ENCODE measurements at places on chromosomes 1 and 21.
A peak's percentile ranks its signal among the peaks of the same experiment; 100 is the strongest.

DNA sequence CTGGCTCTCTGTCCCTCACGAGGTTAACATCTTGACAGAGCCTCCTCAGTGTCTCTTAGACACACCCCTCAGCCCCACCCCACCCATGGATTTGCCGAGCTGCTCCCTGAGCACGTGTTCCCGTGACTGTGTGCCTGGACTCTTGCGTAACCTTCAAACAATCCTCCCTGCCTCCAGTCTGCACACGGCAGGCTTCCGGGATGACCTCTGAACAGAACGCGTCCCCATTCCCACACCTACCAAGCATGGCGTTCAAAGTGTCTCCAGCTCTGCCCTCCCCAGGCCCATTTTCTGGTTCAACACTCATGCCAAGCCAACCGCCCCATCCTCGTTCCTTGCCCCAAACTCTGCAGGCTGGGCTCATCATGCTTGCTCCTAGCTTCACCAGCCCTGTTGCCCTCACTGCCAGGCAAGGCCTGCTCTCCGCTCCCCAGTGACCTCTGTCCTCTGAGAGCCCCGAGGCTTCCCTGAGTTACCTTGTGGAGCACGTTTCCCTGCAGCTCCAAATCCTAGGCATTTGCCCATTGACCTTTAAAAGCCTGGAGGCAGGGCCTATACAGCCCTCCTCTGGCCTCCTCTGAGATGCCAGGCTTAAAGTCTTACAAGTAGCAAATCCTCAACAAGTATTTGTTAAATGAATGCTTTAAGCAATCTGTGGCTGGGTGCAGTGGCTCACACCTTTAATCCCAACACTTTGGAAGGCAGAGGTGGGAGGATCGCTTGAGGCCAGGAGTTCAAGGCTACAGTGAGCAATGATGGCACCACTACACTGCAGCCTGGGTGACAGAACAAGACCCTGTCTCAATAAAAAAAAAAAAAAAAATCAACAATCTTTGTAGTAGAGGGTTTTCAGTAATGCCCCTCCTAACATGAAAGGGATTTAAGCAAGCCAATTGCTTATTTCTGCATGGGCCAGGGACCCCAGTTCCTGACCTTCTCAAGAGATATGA, 5.0 kb downstream of the AGT start:
- no peak for DNase-seq

DNA sequence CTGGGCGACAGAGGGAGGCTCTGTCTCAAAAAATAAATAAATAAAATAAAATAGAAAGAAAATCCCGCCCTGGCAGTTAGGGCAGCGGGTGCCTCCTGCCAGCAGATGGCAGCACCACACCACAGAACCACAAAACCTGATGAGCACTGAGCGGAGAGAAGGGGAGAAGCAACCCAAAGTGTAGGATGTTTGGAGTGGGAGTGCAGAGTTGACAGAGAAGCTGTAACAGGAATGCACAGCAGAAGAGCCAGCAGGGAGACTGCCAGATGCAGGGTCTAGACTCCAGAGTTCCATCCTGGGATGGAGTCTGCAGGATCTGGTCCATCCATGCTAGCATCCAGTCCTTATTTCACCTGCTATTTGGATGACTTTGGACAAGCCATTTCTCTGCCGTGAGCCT, 29.7 kb upstream of the KIRREL1 start:
- peak; percentile 45 for DNase-seq

DNA sequence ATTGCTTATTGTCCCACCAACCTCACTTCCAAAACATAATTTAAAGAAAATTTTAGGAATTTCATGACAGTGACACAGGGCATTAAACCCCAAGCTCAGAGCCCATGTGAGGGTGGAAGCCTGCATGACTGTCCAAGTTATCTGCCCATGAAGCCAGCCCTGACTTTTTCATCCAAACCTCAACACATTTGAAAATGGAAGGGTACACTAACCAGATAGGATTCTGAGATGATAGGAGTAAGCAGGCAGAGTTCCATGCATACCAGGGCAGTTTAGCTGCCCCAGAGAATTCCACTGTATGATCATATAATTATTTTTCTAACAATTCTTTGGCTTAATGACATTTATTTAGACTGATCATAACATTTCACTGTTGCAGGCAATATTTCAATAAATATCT, 986.0 kb downstream of the TTLL7 start:
- no peak for DNase-seq

DNA sequence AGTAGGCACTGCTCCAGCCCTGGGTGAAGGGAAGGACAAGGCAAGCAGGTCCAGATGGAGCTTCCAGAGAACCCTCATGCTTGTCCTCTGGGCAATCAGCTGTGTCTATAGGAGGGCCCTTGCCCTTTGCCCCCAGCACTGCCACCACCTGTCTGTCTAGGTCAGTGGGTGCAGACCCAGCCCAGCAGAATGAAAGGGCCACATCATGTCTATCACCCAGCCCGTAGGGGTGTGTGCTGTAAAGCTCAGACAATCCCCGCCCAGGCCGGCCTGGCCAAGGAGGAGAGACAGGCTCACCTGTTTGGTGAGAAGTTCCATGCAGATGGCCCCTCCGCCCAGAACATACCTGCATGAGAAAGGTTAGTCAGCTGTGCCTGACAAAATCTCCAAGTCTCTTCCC, 7.0 kb downstream of the UBE2Q1 start:
- DNase-seq, result no peak

- peak; percentile 44 for DNase-seq
These were observed 37.0 kb upstream of the PARP1 start for GRCh38 chr1:226444901-226445300.

GRCh38 chr1:72369069-72369757, 86.9 kb upstream of the NEGR1 start:
- DNase-seq, result no peak

GRCh38 chr1:23732363-23733224, 10.7 kb upstream of the ELOA start:
- DNase-seq, result no peak

GRCh38 chr1:49630156-49630555, 393.6 kb downstream of the AGBL4 start:
- DNase-seq, result no peak

GRCh38 chr1:98893371-98893770, 111.3 kb downstream of the PLPPR5 start:
- no peak for DNase-seq

DNA sequence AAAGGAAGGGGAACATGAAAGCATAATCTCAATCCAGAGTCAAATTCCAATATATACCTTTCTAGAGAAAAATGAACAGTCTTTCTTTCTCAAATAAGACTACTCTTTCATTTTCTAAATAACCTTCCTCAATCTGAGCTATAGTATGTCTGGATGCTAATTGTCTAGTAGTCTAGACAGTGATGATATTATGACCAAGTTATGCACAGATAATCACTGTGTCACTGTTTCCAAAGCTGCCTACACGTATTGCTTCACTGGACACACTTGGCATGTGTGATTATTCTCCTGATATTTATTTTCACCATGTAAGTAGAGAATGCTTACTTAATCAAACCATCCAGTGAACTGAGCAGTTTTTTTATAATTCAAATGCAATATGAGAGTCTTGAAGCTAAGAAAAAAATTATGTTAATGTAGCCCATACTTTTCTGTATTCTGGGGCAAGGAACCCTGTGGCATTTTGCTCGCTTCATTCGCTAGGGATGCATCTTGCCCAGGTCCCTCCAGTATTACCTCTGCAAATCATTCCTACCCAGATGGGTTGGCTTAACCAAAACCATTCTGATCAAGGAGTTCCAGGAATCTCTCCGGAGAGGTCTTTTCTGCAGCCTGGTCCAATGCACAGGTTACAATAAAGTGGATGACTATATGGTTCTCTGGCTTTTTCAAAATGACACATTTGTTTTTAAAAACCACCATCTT, 303.1 kb upstream of the RUNX1 start:
- DNase-seq, result no peak

- no peak for DNase-seq
These were observed 8.2 kb downstream of the DCLRE1B start for GRCh38 chr1:113913312-113913668.

DNA sequence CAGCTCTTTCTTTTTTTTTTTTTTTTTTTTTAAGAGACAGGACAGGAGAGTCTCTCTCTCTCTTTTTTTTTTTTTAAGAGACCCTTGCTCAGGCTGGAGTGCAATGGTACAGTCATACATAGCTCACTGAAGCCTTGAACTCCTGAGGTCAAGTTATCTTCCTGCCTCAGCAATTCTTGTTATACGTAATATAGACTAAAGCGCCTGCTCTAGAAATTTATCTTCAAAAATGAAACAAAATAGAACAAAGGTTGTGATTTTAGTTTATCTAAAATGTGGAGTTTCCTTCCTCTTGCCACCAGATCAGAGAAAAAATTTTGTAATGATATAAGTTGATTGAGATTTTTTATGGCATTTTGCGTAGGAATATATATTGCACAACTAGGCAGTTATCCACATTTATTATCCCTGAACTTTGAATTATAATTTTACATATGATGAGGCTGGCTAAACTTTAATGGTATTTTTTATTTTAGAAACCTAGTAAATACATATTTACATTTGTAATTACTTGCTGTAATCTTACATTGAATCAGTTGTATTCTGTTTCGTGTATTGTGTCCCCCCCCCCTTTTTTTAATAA, 44.2 kb downstream of the MTF2 start:
- no peak for DNase-seq

GRCh38 chr1:147084273-147085096, 87.8 kb downstream of the PRKAB2 start:
- DNase-seq, result peak; percentile 67

DNA sequence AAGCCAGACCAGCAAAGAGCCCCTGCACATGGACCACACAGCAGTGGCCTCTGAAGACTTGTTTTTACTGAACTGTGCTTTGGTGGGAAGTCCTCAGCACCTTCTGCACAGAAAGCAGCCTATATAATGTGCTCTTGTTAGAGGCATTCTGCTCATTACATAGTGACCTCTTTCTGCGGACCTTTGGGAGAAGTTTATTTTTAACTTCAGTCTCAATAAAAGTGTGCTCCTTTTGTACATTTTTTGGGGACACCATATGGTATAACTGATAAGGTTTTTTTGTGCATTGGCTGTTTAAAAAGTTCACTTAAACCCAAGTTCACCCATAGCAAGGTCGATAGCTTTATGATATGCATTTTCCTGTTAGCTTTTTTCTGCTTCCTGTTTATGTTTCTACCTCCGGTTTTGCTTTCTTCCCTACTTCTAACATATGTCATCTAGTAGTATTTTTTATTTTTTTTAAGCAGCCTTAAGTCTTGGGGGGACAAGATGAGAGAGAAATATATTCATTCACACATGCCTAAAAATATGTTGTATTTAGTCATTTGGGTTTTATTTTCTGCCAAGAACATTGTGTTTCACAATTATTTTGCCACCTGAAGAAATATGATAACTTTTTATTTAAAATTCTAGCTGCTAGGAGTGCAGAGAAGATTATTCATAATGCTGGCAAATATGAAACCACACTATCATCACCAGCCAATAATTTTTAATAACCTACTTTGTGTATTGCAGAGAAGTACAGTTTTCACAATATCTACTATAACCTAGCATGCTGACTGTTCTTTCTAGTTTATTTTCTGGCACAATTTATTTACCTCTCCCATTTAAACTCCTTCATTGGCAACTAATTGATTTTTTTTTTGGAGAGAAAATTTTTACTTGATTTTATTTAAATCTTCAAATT, 22.9 kb upstream of the SLC19A2 start:
- no peak for DNase-seq

DNA sequence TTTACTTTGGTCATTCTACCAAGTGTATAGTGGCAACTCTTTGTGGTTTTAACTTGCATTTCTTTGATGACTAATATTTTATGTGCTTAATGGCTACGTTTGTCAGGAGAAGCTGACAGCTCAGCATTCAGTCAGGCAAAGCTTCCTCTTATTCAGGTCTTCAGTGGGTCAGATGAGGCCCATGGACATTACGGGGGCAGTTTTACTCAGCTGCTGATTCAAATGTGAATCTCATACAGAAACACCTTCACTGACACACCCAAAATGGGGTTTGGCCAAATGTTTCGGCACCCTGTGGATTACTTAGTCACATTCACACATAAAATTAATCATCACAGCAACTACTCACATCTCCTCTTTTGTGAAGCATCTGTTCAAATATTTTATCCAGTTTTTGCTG, 104.9 kb upstream of the PLD5 start:
- DNase-seq, result no peak

DNA sequence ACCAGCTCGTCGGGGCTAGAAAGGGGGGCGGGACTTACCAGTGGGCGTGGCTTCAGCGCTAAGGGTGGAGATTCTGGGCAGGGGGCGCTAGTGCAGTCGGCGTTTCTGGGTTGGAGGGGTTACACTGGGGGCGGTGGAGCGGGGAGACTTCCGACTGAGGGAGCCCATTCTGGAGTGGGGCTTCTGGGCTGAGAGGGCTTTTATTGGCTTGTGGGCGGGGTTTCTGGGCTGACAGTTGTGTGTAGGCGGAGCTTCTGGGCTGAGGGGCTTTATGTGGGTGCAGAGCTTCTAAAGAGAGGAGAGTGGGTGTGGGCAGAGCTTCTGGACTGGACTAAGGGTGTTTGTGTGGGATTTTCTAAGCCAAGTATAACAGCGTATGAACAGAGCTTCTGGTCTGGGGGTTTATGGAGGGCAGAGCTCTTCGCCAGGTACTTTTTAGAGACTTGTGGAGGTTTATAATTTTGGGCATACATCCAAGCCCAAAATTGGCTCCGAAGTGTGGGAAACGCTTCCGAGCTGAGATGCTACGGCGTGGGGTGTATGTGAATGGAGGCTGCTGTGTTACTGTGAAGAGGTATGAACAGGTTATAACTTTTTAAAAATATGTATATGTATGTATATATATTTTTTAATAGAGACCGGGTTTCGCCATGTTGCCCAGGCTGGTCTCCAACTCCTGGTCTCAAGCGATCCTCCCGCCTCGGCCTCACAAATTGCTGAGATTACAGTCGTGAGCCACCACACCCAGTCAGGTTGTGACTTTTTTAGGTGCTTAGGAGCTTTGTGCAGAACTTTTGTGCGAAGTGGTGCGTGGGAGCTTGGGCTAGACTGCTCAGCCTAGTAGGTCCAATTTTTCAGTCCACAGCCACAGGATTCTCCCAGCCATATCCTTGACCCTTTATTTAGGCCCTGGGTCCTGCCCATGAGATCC, 825 bp downstream of the TMEM39B start:
- no peak for DNase-seq

- DNase-seq, result no peak
These were observed 110.8 kb upstream of the HOOK1 start for GRCh38 chr1:59703918-59704378.

- DNase-seq, result no peak
These were observed 83.0 kb downstream of the GPR161 start for GRCh38 chr1:168053681-168054080.

- DNase-seq, result no peak
These were observed 1538.3 kb downstream of the NCAM2 start for GRCh38 chr21:22536509-22536908.

All from activated CD4-positive, alpha-beta T cell treated with anti-CD3 and anti-CD28 coated beads, Interleukin-2, amount 50 U/mL, for 1 hour (primary cell).